Glutamatergic neuron (in vitro differentiated cells): ENCODE measurements at places on chromosomes 2 and 18.

DNA sequence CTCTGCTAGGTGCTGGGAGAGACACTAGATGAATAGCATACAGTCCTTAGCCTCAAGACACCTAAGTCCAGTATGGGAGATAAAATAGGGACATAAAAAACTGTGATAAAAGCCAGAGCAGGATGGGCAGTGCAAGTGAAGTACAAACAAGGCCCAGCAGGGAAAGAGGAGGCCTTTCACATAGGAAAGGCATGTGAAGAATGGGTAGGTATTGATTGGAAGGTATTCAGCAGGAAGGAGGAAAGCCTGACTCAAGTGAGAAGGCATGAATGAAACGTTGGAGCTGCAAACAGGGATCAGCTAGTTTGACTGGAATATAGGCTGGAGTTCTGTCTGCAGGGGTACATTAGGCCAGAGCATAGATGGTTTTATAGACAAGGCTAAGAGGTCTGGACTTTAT lies 11.0 kb upstream of the CXCR4 start:
- DNase-seq: no peak

- no peak for DNase-seq
These were observed 22.6 kb downstream of the ANXA4 start for GRCh38 chr2:69764286-69765095.

DNA sequence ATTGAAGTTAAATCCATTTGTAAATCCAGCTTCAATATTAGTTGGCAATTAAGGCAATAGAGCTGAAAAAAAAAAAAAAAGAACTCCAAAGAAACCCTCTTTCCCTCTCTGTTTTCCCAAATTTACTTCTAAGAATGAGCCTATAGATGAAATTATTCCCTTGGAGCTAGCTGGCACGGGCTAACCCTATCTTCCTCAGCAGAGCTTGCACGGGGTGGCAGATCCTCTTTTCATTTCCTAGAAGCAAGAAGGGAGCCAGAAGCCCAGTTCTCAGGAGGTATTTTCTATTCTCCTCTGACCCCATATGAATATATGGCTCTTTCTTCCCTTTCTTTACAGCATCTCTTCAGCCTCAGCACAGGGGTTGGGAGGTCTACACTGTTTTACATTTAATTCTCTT lies 426.0 kb downstream of the TGIF1 start:
- no peak for DNase-seq

GRCh38 chr2:9558948-9559381 lies 3.3 kb upstream of the ADAM17 start:
- no peak for DNase-seq

GRCh38 chr2:152344579-152345195 lies 9.7 kb downstream of the FMNL2 start:
- DNase-seq: no peak

- DNase-seq: no peak
These were observed 22.0 kb downstream of the SAG start for GRCh38 chr2:233329489-233330135.

- no peak for DNase-seq
These were observed 187.4 kb upstream of the SOX11 start for GRCh38 chr2:5504756-5505155.

- no peak for DNase-seq
These were observed 96.1 kb downstream of the HDAC4 start for GRCh38 chr2:239304533-239305221.

DNA sequence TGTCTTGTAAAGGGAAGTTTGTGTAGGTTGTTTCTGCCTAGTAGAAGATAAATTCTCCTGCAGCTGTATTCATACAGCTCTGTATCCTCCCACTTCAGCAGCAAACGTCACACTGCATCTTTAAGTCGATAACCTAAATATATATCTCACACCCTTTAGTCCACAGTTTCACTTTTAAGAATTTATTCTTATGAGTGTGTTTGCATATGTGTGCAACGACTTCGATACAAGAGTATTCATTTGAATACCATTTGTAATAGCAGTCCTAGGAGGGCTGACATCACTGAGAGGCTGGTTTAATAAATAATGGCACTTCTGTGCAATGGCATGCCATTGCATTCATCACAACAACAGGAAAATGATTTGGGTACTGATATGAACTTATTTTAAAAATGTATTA lies 63.8 kb upstream of the MSH6 start:
- DNase-seq: no peak

DNA sequence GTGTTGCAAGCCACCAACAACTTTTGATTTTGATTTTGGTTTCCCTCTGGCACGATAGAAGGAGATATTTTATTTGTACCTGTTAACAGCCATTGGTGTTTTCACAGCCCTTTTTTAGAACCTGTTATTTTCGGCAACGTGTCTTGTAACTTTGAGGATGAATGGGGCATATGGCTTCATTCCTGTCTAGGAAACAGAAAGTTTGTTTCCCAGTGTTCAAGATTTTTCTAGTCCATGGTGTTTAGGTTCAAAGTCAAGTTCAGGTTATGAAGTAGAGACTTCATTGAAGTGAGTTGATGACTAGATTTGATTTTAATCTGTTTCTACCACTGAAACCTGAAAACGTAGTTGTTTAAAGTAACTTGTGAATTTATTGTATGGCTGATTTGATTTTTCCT lies 343 bp downstream of the RASGRP3 start:
- DNase-seq: no peak

DNA sequence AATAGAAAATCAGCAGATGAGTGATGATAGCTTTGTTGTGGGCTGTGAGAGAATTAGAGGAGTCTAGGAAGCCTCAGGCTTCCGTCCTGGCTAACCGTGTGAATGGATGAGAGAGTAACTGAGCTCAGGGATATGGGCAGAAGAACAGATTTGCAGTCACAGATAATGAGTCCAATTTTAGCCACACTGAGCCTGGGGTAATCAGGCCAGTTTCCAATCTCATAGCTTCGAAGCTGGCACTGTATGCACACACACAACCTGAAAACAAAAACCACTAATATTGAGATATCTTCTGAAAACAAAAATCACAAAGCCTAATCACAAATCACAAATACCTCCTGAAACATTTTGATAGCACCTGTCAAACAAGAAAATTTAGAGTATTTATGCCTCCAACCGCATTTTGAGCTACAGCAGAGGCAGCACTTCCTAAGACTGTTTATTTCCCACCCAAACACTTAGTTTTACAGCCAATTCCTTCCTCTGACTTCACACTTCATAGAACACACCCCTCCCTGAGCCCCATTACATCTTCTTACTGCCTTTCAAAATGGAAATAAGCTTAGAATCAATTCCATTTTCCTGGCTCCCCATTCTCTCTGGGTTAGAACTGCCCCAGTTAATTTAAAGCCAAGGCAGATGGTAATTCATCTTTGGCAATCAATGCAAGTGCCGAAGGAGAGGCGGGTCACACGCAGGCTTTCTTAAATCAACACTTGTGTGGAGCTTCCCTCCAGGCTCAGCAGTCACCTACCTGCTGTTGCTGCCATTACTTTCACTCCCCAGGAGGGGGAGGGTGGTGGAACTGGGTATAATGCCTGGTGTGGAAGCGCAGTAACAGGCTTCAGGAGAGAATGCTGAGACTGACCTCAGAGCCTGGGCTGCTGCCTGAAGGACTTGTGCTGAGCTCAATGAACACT lies 18.9 kb downstream of the TTR start:
- peak; percentile 60 for DNase-seq

DNA sequence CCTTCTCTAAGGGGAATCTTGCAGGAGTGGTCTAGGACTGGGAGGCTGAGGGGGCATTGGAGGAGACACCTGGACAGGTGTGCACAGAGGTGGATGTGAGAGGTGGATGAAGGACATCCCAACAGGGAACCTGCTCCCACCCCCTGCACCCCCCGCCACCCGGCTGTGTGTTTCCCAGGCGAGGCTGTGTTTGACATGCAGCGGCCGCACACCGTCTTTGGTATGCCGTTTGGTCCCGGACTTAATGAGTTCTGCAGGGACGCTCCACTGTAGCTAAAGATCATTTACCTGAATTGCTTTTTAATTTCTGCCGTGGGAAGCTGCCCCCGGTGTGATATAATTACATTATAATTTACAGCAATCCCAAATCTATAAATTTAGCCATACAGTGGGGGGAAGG lies 87.3 kb downstream of the GLI2 start:
- DNase-seq: no peak

DNA sequence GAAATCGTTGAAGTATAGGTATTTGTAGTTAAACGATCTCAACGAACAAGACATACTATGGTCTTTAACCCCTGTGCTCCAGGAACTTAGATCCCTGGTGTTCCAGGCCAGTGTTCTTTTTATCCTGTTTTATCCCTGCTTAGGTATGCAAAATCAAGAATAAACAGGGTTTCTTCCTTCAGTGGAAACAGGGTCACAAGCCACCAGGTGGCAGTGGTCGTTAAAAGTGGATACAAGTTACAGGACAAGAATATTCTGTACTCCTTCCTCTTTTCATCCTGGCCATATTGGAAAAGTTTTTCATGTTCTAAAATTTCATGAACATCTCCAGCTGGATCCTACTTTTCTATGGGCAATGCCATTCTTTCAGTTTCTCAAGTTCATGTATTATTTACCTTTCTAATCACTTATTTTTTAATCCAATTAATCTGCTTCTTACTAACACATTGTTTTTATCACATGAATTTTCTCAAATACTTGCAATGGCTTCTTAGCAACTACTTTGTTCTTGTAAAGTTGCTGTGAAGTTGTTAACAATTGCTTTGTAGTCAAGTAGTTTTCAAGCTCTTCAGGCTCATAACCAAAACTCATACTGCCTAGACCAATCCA lies 16.4 kb upstream of the HNMT start:
- DNase-seq: peak; percentile 74

- no peak for DNase-seq
These were observed 31.7 kb upstream of the COBLL1 start for GRCh38 chr2:164873210-164873908.

DNA sequence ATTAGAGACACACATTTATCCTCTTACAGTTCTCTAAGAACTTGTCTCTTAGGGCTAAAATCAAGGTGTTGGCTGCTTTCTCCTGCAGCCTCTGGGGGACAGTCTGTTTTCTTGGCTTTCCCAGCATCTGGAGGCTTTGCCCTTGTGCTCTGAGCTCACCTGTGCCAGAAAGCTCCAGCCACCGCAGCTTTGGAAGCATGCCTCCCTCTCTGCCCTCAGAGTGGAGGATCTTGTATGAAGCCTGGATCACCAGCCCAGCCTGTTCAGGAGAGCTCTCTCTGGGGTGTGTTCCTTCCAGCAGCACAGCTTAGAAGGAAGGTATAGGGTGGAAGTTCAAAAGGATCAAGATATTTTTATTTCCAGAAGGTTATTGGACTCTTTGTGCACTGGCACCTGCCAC lies 53.1 kb upstream of the TPO start:
- no peak for DNase-seq

DNA sequence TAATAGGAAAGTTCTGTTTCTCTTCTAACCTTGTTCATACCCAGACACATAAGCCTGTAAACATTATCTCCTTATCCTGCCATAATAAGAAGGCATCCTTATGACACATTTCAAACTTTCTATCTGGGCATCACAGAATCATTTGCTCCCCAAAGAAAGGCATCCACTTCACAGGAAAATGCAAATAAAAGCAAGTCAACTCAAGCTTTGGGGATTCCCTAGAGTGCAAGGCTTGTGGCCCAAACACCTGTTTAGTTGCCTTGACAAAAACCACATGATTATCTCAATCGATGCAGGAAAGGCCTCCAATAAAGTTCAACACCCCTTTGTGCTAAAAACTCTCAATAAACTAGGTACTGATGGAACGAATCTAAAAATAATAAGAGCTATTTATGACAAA lies 195.7 kb upstream of the GALNT5 start:
- no peak for DNase-seq

GRCh38 chr2:222688917-222689316 lies 17.5 kb downstream of the MOGAT1 start:
- DNase-seq: no peak

DNA sequence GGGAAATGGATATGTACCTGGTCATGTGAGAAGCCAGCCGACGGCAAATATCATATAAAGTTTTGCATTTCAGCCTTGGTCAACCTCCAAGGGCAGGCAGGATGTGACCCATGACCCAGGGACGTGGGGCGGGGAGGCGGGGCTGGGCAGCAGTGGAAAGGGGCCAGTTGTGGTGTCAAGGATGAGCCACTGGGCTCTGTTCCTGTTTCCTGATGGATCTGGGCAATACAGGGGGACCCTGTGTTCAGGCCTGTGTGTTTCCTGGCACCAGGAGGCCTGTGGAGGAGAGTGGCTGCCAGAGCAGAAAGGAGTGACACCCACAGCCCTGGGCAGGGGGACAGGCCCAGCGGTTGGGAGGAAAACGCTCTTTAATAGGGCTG lies 106.9 kb downstream of the GATA6 start:
- no peak for DNase-seq

GRCh38 chr2:360124-360523 lies 72.2 kb upstream of the ALKAL2 start:
- no peak for DNase-seq

- no peak for DNase-seq
These were observed 188.4 kb downstream of the PPP1R1C start for GRCh38 chr2:182173944-182174622.

DNA sequence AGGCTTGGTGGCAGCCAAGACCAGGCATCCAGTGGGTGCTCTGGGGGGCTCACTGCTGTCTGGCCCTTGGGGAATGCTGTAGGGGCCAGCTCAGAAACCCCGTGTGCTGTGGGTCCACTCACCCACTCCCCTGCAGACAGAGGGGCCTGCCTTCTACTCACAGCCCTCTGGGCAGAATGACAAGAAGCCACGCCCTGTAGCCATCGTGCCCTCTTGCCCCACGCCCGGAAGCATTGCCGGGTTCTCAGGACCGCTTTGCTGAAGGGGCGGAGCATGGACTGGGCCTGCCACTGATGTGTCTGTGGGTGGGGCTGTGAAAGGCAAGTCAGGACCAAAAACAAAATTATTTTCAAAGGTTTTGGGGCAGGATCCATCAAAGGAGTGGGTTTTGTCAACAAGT lies 27.8 kb downstream of the GLI2 start:
- peak; percentile 15 for DNase-seq

DNA sequence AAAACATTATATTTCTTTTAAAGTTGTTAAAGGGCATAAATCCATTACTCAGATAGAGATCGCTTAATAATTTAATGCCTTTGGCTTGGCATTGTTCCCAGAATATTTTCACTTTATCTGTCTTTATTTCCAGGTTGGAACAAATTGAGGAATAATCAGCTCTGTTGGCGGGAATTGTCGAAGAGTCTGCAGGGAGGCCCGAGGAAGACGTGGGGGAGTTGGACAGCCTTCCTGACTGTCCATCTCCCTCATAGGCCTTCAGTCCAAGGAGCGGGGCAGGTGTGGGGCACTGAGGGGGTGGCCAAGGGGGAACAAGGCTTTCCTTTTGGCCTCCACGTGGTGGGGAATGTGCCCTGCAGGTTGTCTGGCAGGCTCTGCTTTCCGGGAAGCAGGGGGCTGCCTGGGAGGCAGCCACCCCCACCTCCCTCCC lies 179.6 kb downstream of the ZBTB7C start:
- DNase-seq: no peak

- peak; percentile 53 for DNase-seq
These were observed 106.6 kb downstream of the MAP4K4 start for GRCh38 chr2:101803945-101804696.

DNA sequence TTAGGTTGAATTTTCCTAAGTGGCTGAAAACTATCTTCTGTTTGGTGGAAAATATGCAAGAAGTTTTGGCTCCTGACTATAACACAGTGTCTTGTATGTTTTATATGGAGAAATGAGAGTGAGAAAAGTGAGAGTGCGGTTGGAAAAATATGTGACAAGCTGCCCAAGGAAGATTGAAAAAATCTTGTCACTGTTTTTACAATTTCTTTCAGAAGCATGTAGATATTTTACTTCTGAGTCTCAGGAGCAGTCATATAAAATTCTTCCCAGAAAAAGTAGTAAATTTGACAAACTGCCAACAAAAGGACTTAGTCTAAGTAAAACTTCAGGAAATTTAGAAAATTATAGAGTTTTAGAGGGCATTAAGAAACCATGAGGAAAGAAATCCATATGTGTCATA lies 19.4 kb upstream of the RMND5A start:
- no peak for DNase-seq

GRCh38 chr18:10213526-10213925 lies 240.9 kb upstream of the APCDD1 start:
- no peak for DNase-seq
